RCC 7860 (cell line): ENCODE measurements at places on chromosomes 3 and 15.

- no peak for DNase-seq
These were observed 39.3 kb downstream of the KLHL6 start for GRCh38 chr3:183515968-183516851.

GRCh38 chr3:82265747-82266146 lies 504.3 kb upstream of the GBE1 start:
- DNase-seq, result no peak

DNA sequence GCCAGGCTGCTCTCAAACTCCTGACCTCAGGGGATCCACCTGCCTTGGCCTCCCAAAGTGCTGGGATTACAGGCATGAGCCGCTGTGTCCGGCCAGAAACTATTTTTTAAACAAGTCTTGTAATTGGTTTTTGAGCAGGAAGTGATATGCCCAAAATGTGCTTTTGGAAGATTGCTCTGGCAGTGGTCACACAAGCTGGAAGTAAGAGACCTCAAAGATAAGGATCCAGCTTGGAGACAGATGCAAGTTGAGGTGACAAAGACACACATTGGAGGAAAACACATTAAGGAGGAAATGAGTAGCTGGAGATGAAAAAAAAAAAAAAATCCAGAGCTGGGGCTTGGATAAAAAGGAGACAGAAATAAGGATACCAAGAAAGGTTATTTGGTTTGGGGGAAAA lies 6.3 kb downstream of the TM4SF18 start:
- DNase-seq, result no peak

DNA sequence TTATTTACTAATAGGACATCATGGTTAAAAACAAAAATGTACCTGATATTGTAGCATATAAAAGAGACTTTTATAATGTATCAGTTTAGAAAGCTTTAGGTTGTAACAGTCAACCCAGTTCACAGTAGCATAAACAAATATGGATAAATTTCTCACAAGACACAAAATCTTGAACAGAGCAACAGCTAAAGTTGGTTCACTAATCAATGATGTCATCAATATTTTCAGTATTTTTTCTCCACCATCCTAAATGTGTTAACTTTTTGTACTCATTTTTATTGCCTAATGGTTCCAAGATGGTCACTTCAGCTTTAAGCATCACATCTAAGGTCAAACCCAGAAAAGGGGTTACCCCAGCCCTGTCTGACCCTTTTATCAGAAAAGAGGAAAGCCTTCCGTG lies 21.2 kb upstream of the NRG4 start:
- no peak for DNase-seq

DNA sequence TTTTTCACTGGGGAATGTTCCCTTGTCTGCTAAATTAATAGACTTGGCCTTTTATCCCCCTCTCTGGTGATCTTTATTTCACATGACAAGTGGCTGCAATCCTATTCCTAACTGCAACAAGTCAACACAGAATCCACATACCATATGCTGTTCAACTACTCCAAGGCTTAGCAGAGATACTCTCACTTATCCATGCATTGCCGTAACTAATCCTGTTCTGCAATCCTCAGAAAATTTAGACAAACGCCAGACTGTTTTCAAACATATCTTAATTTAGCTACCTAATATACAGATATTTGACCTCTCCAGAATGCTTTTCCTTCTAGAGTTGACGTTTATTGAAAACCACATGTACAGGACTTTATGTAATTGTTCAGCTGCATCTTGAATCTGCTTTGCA lies 37.9 kb downstream of the EID1 start:
- no peak for DNase-seq

GRCh38 chr3:45806072-45806471 lies 9.7 kb upstream of the SLC6A20 start:
- DNase-seq, result no peak

DNA sequence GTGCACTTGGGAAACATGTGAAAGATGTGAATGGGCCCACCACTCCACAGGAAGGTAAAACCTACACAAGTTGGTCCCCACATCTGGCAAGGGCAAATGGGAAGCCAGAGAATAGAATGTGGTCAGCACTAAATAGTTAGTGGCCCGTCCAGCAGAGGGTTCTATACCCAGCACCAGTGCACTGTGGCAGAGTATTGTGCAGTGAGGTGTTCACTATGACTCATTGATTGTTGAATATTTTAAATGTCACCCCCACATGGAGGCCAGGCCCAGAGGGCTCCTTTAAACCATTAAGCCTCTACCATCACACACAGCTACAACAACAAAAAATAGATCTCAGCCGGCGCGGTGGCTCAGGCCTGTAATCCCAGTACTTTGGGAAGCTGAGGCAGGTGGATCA lies 11.7 kb downstream of the FRMD5 start:
- DNase-seq, result no peak

- DNase-seq, result no peak
These were observed 753.1 kb upstream of the CCDC54 start for GRCh38 chr3:106624154-106624553.

DNA sequence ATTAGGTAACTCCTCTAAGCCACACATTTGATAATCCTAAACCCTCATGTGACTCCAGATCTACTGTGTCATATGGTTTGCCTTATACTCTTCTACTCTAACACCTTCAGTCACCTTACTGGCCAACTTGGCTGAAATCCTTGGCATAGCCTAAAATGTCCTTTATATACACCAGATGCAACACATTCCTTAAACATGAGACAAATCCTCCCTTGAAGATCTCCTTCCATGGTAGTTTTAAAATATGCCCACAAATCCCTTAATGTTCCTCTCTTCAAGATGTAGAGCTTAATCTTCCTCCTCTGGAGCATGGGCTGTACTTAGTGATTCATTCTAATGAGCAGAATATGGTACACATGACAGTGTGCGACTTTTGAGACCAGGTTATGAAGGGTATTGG lies 238.9 kb downstream of the SUCLG2 start:
- DNase-seq, result no peak

GRCh38 chr3:54366007-54366750 lies 243.8 kb downstream of the CACNA2D3 start:
- DNase-seq, result no peak

DNA sequence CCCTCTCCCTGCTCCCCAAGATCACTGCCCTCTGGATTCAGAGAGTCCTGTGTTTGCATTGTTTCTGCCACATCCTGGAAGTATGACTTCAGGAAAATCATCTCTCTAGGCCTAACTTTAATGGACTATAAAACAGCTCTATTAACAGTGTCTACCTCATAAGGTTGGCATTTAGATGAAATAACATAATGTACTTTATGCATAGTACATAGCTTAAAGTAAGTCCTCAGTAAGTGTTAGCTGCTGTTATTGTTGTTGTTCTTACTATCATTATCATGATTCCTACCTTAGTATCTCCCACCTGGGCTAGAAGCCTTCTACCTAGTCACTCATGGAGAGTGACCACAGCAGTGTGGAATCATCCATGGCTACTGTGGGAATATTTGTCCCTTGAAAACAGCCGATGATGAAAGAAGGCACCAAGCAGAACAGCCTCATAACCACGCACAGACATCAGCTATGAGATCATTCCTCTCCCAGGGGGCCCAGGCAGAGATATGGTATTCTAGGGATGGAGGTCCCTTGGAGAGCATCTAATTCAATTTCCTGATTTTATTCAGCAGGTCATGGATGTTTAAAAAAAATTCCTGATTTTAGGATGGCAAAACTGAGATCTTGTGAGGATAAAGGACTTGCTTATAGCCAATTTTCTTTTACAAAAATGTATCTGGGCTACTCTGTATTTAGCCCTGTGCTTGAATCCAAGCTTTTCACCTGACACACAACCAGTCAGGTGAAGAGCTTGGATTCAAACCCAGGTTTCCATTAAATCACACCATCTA lies 1.9 kb downstream of the FSD2 start:
- DNase-seq, result peak; percentile 44

DNA sequence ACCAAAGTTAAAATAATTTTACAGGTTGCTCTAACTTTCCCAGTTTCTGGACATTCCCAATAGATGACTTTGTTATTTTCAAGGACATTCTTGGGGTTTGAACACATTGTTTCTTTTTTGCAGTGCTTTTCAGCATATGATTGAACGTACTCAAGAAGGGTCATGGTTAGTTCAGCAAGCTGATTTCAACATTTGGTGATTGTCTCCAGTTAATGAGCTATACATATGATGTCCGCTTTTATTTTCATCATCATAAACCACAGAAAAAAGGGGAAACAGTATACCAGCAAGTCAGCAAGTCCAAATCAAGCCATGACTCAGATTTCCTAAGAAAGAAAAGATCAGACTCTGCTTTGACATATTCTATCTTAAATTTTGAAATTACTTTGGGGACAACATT lies 69.4 kb downstream of the B3GALNT1 start:
- no peak for DNase-seq

DNA sequence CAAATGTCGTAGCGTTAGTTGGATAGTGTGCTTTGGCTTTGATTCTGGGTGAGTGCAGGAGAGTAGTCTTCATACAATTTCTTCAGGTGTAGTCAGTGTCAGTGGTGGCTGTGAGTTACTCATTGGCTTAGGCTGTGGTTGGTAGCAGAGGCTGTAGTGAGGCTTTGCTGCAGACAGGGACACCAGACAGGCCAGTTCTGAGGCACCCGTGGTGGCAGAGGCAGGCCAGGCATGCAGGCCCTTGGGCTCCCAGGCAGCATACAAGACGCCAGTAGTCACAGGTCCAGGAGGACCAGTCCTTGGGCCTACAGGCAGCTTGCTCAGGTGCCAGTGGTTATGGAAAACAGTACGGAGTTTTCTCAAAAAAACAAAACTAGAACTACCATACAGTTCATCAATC lies 61.3 kb downstream of the DMXL2 start:
- DNase-seq, result no peak

DNA sequence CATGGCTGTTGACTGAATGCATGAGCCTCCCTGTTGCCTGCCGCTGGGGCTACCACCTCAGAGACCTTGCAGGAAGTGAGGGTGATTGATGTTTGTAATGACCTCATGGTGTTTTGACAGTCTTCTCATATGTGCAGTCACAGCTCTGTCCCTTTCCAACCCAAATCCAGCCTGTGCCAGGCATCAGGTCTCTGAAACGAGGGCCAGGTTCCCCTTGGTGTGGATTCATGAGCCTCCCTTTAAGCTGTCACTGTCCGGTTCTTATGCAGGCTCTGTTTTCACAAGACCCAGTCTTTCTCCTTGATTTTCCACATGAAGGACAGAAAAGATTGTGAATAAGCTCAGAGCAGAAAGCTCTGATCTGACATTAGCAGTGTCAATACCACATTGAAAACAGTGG lies 43.1 kb downstream of the CEMIP start:
- no peak for DNase-seq

DNA sequence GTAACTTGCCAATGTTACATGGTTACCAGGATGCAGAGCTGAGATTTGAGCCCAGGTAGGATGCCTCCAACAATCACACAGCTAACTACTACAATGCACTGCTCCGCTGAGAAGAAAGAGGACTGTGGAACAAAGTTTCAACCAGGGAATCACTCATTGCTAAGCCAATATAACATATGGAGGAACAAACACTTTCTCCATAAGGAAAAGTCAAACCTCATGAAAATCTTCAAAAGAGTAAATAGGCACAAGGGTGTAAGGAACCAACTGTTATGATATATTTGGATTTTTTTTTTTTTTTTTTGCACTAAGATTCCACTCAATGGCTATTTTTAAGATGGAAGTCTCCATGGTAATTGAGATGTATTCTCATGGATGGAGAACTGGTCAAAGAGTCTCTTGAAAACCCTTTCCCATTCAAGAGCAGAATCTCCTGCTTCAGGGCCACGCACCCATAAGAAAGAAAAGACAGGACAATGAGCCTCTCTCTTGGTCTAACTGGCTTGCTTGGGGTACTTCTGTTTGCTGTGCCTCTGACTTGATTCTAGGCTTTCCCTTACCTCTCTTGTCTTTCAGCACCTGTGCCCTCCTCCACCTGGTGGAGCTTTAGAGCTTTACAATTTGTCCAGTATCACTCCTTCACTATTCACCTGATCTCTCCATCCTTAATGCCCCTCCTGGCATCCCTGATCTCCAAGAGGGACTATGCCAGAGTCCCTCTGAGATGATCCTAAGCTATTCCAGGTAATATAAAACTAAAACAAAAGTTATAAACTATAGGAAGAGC lies 252.8 kb downstream of the NTRK3 start:
- DNase-seq, result no peak

- DNase-seq, result peak; percentile 31
These were observed 1.8 kb upstream of the AP2M1 start for GRCh38 chr3:184172681-184173373.

- no peak for DNase-seq
These were observed 70.4 kb downstream of the KLF13 start for GRCh38 chr15:31396881-31397560.

- peak; percentile 54 for DNase-seq
These were observed 1.8 kb downstream of the ZBTB38 start for GRCh38 chr3:141370065-141370533.

DNA sequence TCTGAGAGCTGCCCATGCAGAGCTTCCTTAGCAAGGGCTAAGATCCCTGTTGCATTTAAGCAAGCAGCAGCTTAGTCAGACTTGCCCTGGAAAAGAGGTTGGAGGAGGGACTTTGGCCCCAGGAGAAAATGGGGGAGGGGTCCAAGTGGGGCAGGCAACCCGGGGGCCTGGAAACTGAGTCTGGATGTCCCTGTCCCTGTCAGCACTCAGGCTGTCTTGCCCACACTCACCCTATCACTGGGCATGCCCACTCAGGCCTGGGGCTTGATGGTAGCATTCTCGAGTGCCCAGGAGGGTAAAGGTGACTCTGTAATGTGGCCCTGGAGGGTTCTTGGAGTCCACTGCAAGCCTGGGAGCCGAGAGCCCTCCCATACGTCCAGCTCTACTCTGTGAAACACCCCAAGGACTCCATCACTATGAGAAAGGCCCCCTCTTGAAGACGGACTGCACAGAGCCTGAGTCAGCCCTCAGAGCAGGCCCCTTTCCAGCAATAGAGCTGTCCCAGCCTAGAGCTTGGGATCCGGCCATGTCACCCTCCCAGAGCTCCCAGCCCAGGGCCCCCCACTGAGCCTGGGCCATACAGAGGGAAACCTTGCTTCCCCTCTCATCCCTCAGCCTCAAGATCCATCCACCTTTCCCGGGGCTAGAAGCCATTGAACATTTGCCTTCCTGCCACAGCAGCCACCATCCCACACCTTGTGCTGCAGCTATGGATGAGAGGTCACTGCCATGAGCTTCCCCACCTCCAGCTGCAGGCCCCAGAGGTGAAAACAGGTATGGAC lies 13.4 kb downstream of the MYL3 start:
- no peak for DNase-seq

- DNase-seq, result no peak
These were observed 233.3 kb downstream of the THSD4 start for GRCh38 chr15:71348597-71348996.

DNA sequence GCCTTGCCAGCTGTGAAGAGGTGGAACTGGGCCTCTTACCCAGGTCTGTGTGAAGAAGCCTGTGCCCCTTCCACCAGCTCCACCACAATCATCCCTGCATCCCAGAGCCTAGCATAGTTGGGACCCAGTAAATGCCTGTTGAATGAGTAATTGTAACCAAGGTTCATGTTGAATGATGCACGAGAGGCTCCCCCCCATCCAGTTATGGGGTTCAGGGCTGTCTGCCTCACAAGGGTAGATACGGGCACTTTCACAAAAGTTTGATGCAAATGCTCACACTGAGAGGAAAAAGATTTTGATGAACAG lies 29.5 kb upstream of the TSEN2 start:
- DNase-seq, result peak; percentile 9
